ENCODE measurements at places on chromosomes 11 and 22.

GRCh38 chr11:16749666-16750065 lies 11.2 kb downstream of the C11orf58 start:
- DNase-seq: no peak

GRCh38 chr22:46794067-46794466 lies 31.6 kb downstream of the TBC1D22A start:
- no peak for DNase-seq

GRCh38 chr22:23152238-23153114 lies 7.2 kb downstream of the RAB36 start:
- no peak for DNase-seq

GRCh38 chr22:34067031-34067430 lies 146.8 kb upstream of the LARGE1 start:
- DNase-seq: no peak

- DNase-seq: no peak
Observed at GRCh38 chr11:11486002-11486401, 133.0 kb upstream of the CSNK2A3 start.

DNA sequence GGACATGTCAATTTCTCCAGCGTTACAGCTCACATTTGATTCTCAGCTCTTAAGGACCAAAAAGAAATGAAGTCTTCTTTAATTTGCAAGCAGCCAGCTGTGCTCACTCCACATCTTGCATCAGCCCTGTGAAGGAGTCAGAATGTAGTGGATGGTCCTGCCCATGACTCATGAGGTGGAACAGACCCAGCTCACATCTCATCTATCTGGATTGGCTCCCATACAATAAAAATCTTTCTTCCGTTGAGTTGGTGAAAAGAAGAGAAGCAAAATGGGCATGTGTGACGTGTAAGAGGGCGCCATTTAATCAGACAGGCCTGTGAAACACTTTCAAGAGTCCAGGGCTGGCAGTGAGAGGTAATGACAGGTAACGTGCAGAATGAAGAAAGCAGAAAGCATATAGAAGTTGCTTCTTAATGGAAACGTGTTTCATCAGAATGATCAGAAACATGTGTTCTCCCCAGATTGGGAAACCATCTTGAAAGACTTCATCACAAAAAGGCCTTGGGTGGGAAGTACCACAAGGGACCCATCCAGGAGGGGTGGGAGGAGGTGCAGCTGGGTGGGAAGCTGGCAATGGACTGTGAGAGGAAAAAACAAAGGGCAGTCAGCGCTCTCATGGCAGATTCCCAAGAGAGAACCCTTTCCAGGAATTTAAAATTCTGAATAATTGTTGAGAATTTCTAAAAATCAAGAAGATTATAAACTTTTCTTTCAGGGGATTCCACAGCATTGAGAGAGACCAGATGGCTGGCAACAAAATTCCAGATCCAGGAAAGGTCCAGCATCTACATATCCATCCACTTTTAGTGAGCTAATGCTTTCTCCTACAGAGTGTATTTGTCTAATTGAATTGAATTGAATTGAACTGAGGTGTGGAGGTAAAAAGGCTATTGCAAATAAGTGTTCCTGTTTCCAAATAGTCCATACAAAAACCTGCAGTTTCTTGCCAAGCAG lies 57.0 kb downstream of the ETS1 start:
- DNase-seq: no peak

DNA sequence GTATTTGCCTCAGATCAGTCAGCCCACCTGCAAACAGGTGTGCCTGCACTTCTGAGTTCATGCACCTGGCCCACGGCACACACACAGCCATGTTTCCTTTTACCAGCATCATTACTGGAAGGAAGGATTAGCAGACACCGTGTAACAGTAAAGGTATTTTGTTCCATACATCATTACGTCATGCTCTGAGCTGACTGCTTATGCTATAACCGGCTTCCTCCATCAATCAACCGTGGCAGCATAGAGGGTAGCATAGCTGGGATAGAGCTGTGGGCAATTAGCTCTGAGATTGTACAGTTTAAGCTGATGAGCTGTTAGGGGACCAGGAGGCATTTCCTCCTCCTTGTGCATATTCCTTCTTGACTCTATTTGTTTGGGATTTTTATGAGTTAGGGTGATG lies 102.4 kb downstream of the ME3 start:
- DNase-seq: no peak

DNA sequence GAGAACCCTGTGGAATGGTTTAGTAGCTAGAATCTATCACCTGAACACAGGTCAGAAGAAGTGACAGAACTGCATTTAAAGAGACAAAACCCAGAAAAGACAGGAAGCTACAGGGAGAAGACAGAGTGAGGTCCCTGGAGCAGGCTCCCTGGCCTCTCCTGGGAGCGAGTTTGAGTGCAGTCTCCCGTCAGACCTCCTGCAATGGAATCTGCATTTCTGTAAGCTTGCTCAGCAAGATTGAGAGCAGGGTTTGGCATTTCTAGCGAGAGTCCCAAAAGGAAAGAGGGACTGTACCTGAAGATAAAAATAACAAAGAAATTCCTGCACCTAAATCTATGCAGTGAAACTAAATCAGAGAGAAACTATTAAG lies 74.2 kb downstream of the MORC2 start:
- no peak for DNase-seq

GRCh38 chr22:48758881-48759875 lies 1068.5 kb downstream of the BRD1 start:
- no peak for DNase-seq
